GM19239 (cell line): ENCODE measurements at places on chromosomes 3 and 15.
A peak's percentile ranks its signal among the peaks of the same experiment; 100 is the strongest.

DNA sequence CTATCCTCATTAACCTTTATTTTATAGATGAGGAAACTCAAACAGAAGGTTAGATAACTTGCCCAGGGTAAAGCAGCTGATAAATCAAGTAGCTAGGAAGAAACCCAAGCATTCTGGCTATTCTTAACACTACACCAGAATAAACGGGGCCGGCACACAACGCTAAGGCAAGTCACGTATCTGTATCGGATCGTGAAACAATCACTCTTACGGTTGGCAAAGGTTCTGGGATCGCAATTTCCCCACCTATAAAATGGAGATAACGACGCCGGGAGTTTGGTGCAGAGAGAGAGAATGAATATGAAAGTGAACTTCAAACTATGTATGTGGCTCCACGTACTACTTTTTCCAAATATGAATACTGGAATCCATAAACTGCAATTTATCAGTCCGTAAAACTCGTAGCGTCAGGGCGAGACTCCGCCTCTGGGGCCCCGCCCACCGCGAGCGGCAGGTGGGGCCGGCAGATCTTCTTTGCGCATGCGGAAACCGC, 252 bp upstream of the ARMC8 start:
- DNase-seq, result no peak

- DNase-seq, result no peak
These were observed 607 bp downstream of the MRPL47 start for GRCh38 chr3:179603831-179604230.

DNA sequence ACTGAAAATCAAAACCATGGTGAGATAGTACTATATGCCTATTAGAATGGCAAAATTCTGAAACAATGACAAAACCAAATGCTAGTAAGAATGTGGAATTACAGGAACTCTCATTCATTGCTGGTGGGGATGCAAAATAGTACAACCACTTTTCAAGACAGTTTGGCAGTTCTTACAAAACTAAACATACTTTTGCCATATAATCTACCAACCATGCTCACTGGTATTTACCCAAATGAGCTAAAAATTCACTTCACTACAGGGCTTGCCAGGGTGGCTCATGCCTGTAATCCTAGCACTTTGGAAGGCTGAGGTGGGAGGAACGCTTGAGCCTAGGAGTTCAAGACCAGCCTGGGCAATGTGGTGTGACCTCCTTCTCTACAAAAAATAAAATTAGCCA, 40.0 kb downstream of the MYO9A start:
- no peak for DNase-seq

DNA sequence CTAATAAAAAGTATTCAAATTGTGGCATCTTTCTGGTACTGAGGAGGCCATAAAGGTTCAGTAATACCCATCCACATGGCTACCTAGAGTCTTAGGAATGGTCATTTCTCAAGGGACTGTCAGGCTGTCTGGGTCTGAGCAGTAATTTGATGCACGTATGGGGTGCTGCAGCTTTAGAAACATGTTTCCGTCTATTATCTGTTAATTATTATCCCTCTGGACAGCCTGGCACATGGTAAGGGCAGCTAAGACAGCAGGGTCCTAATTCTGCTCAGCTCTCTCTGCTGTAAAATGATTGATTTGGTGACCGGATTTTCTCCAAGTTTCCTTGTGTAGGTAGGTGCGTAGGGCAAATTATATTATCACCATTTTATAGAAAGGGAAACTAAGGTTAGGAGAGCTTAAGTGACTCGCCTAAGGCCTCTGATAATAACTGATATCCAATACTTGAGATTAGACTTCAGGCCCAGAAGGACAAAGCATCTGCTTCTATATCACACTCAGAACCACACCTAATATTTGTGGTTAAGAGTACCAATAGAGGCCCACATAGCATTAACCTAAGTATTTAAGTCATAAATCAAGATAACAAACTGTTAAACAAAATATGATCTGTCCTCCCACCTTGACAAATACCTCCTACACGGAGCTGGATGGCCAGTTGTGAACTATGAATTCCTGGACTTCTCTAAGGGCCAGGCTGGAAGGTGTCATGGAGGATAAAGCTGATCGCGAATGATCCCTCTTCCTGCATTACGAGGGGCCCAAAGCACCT, 2.9 kb upstream of the RAP2B start:
- no peak for DNase-seq

DNA sequence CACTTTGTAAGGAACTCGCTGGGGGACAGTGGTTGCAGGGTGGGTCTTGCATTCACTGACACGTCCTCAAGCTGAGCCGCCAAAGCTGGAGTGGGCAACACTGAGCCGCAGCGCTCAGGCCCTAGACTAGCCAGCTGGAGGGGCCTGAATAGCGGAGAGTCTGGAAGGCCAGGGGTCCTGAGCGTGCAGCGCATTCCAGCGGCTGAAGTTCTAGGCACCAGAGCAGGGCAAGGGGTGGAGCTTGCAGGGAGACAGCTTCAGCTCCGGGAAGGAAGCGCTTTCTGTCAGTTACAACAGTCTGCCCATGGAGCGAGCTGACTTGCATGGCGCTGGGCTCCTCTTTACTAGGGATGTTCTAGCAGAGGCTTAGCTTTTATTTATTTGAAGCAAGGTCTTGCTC, 2.7 kb downstream of the MAP6D1 start:
- DNase-seq, result no peak

GRCh38 chr3:172595664-172596393, 72.6 kb upstream of the TNFSF10 start:
- peak; percentile 57 for DNase-seq

GRCh38 chr3:184382326-184383032, 2.6 kb downstream of the CHRD start:
- no peak for DNase-seq

- DNase-seq, result no peak
These were observed 23.4 kb upstream of the DYNC1LI1 start for GRCh38 chr3:32593903-32594525.

DNA sequence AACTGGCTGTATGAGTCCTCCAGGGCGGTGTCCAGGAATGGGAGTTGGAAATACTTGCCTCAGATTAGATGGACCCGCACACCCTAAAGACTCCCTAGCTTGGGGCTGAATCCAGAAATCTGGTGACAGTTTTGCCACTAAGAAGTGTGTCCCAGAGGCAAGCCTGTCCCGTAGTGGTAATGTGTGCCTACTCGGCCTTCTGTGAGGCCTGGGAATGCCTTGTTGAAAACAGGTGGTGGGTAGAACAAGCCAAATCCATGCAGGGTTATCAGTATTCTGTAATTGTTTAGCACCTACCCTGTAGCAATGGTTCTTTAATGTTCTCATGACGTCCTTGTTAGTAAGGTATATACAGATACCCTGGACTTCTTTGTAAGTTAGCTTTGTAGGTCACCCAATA, 1.6 kb downstream of the C3orf52 start:
- DNase-seq, result no peak

DNA sequence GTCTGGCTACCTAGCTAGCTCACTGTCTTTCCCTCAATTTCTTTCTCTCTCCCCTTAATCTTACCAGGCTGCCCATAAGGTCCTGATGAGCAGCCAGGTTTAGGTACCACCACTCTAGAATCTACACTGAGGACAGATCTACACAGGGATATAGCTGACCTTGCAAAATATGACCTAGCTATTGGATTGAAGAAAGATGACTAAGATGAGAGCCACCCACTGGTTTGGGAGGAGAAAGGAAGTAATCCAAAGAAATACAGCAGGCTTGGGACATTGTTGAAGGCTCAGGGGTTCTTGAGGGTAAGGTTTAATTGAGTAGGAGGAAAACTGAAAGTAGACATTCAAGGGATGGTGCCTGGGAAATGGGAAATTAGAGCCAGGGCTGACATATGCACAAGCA, 142.0 kb upstream of the TMC3 start:
- DNase-seq, result no peak
